ENCODE measurements at places on chromosomes 1 and 21. TPM values are rescaled to one million over a fixed set of nuclear protein-coding genes. Genes with fewer than 3 reads are reported as not detected.

SIK1 gene
- 9.1 TPM for total RNA-seq

GJB5 gene
- total RNA-seq, result not detected

ZNF695 gene
- 1.6 TPM for total RNA-seq

KRTAP21-2 gene
- not detected for total RNA-seq

PARK7 gene
- total RNA-seq, result 381 TPM

CSF3R gene
- total RNA-seq, result not detected
